ENCODE measurements at places on chromosomes 5 and 9. TPM values are rescaled to one million over a fixed set of nuclear protein-coding genes. Genes with fewer than 3 reads are reported as not detected.

The PLAC8L1 gene
- 0.22 TPM for polyA plus RNA-seq

The PCDH12 gene
- 0.16 TPM for polyA plus RNA-seq

The C9orf72 gene
- 6.7 TPM for polyA plus RNA-seq

The AFAP1L1 gene
- 2.1 TPM for polyA plus RNA-seq

The CMBL gene
- polyA plus RNA-seq: 2.8 TPM

The QRFP gene
- 0.16 TPM for polyA plus RNA-seq

The UBE2QL1 gene
- polyA plus RNA-seq: 0.53 TPM

The ASS1 gene
- polyA plus RNA-seq: 79.5 TPM

The FBP2 gene
- polyA plus RNA-seq: not detected

The CDKN2A gene
- 11.3 TPM for polyA plus RNA-seq

The PFN3 gene
- not detected for polyA plus RNA-seq

The KIF24 gene
- 1.0 TPM for polyA plus RNA-seq

The NIPAL4 gene
- polyA plus RNA-seq: 15.1 TPM

The GOLGA2 gene
- polyA plus RNA-seq: 63.3 TPM

The SLC6A3 gene
- polyA plus RNA-seq: 0.11 TPM

The DIMT1 gene
- 23.0 TPM for polyA plus RNA-seq

The FBXW11 gene
- 17.4 TPM for polyA plus RNA-seq

The FGF1 gene
- polyA plus RNA-seq: 0.56 TPM

The HSPB3 gene
- polyA plus RNA-seq: 3.5 TPM

The ERAP2 gene
- 0.64 TPM for polyA plus RNA-seq

The LRRC19 gene
- not detected for polyA plus RNA-seq

The ZNF367 gene
- polyA plus RNA-seq: 2.5 TPM

The SERF1A gene
- polyA plus RNA-seq: 0.41 TPM

The CDC25C gene
- polyA plus RNA-seq: 1.0 TPM

The SCGB3A2 gene
- 0.13 TPM for polyA plus RNA-seq

The FAM151B gene
- 0.67 TPM for polyA plus RNA-seq

The AK3 gene
- 39.0 TPM for polyA plus RNA-seq

The PDLIM4 gene
- 58.9 TPM for polyA plus RNA-seq

The FCN1 gene
- polyA plus RNA-seq: 0.14 TPM

The SNCAIP gene
- 0.80 TPM for polyA plus RNA-seq

The PDE6A gene
- polyA plus RNA-seq: 1.0 TPM

The ANKRD18B gene
- 1.6 TPM for polyA plus RNA-seq

The ZNF879 gene
- 2.1 TPM for polyA plus RNA-seq

The C5orf58 gene
- polyA plus RNA-seq: 0.06 TPM

Measured in esophagus (tissue), 2 donors.